ENCODE measurements at places on chromosomes 13 and 19.

- DNase-seq: peak; percentile 34
Measured at GRCh38 chr19:6667114-6667627, 2.8 kb downstream of the TNFSF14 start.

DNA sequence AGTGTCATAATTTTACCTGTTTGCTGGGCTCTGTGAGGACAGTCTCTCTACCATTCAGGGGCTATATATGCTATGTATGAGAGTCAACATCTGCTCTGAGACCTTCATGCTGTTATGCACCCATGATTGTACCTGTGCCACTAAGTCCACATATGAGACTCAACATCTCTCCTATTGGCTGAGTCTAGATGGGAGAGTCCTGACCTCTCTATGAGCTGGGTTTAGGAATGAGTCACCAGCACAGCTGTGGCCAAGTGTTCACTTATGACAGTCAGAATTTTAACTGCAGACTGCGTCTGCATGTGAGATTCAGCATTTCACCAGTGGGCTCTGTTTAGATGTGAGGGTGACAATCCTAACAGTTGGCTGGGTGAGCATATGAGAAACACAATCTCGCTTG lies 49.5 kb downstream of the ZNF729 start:
- no peak for DNase-seq

- no peak for DNase-seq
Measured at GRCh38 chr19:57465680-57466381, 8.9 kb upstream of the VN1R1 start.

DNA sequence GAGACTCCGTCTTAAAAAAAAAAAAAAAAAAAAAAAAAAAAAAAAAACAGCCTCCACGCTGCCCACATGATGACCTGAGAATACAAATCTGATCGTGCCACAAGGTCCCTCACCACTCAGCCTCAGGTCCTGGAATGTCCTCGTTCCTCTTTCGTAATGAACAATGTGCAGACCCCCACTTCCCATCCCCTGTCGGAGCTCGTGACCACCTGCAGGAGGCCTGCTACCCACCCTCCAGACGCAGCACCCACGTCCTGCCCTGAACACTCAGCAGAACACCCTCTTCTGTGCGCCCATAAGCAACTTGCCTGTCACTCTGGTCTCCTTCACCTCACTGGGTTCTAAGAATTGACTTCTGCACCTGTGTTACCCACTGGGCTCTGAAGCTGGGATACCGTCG lies 166.4 kb downstream of the KATNAL1 start:
- no peak for DNase-seq

DNA sequence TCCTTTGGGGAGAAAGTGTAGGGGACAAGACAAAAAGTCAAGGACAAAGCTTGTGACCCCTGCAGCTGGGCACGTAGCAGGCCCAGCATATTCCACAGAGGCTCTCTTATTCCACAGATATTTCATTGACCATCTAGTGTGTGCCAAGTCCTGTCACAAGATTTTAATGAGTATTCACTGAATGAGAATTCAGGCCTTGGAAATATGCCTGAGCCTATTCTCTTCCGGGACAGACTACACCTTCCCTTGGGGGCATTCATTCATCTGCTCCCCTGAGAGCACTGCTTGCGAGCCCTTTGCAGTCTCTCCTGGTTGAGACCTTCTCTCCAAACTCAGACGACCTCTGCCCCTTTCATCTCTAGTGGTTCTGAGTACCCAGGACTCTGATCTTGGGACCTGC lies 25.5 kb downstream of the ERICH6B start:
- no peak for DNase-seq

- DNase-seq: no peak
Measured at GRCh38 chr13:79228972-79229371, 177.1 kb downstream of the RBM26 start.

DNA sequence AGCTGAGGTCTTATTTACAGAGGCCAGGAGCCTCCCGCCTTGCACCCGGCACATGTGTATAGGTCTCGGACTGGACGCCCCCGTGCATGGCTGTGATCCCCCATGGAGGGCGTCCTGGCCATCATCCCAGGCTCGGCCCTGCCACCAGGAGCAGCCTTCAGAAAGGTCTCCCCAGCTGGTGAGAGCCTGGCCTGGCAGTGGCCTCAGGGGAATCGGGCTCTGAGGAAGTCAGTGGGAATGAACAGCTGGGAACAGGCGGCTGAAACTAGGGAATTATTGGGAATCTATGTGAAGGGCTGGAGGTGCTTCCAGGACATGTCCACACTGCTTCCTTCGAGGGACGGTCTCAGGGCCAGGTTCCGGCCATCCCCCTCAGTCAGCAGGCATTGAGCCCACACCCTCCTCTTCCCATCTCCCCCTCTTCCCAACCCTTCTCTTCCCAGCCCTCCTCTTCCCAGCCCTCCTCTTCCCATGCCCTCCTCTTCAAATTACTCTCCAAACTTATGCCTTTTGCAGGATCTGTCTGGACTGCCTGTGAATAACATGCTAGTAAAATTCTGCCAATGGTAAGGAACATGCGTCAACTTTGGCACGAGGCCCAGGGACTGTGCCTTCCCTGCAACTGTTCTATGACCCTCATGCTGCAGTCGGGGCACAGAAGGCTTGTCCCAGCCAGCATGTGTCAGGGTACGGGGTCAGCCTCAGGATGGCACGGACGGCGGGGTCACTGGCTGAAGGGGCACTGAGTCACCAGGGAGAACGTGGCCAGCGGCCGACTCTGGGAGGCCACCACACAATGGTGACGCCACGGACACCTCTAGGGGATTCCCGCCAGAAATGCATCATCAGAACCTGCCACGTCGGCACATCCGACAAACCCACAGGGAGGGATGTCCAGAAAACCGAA lies 24.2 kb upstream of the C13orf46 start:
- DNase-seq: no peak

GRCh38 chr13:60226507-60226906 lies 62.8 kb upstream of the DIAPH3 start:
- no peak for DNase-seq

DNA sequence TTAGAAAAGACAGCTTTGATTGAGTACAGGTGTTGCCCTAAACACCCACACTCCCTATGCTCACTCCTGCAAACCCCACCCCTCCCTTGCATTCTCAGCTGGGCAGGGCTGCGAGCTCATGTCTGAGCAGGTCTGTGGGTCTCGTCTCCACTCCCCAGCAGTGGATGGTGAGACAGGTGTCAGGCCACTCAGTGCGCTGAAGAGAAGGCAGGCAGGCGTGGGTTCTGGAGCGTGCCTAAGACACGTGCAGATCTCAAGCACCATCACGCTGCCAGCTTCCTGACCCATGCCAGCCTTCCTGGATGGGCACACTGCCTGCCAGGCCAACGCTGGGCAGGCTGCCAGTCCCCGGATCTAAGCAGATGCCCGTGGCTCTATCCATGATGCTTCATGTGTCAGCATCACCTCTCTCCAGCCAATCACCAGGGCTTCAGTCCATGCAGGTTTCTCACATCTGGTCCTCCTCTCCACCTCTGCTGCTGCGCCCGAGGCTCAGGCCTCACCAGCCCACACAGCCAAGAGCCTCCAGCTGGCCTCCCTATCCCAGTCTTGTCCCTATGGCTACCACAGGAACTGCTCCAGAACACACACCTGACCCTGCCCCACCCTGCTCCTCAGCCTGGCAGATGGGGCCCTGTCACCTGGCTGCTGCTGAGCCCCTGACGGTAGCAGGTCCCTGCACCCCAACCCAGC lies 42.6 kb downstream of the EPS15L1 start:
- no peak for DNase-seq

DNA sequence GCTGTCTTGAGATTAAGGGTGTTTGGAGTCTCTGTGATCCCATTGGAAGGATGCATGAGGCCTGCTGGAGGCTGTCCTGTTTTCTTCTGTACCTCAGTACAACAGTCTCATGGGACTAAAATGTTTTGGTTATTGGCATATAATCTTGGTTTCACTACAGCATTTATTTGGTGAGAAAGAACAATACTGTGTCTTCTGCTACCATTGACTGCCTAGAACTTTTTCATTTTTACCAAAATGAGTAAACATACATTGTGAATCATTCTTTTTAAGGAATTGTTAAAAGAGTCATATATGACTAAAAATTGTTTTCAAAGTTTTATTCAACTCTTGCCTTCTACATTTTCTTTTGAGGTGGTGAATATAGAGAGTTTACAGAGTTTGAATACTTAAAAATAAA lies 459.8 kb downstream of the GPC6 start:
- DNase-seq: no peak

DNA sequence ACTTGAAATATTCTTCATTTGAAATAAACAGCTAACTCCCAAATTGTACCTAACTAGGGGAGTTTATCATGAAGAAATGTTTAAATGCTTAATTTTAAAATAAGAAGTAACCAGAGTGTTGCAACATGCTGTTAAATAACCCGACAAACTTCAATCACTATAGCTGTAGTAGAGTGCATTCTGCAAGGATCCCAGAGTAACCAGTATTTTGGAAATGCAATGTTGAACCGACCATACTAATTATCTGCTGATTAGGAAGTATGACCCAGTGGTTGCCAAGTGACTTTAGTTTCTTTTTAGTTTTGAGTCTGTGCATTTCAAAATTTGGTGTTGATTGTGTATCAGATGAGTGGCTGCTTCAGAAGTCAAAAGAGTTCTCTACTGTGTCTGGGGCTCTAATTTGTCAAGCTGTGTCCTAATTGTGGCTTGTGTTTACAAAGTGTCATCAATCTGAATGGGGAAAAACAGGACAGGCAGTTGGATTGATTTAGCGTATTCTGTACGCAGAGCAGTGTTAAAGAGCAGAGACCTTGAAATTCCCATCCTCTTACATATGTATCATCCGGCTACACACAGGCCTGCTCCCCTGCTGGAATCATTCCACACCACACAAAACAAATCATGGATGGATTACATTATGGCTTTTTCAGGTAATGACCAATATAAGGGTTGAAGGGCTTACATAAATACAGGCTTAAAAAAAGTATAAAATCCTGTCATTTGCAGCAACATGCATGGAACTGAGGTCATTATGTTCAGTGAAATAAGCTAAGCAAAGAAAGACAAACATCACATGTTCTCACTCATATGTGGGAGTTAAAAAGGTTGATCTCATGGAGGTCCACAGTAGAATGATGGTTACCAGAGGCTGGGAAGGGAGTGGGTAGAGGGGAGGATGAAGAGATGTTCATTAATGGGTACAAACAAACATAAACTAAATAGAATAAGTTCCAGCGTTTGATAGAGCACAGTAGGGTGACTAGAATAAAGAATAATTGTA lies 351.5 kb downstream of the KLF12 start:
- no peak for DNase-seq

DNA sequence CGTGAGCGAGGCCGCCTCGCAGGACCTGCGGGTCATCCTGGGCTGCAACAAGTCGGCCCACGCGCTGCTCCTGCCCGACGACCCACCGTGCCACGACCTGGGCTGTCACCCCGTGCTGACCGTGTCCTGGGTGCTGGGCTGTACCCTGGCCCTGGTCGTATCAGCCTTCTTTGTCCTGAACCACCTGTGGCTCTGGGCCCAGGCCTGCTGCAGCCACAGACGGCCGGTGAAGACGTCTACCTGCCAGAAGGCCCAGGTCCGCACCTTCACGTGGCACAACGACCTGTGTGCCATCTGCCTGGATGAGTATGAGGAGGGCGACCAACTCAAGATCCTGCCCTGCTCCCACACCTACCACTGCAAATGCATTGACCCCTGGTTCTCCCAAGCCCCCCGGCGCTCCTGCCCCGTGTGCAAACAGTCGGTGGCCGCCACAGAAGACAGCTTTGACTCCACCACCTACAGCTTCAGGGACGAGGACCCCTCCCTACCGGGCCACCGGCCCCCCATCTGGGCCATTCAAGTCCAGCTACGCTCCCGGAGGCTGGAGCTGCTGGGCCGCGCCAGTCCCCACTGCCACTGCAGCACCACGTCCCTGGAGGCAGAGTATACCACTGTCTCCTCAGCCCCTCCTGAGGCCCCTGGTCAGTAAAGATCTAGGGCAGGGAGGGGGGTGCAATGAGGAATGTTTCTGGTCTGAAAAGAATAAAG lies 1.1 kb downstream of the ZNRF4 start:
- no peak for DNase-seq

- DNase-seq: no peak
Measured at GRCh38 chr19:38880882-38881609, 3.0 kb upstream of the RINL start.

GRCh38 chr13:94427313-94427953 lies 52.0 kb downstream of the DCT start:
- DNase-seq: no peak

DNA sequence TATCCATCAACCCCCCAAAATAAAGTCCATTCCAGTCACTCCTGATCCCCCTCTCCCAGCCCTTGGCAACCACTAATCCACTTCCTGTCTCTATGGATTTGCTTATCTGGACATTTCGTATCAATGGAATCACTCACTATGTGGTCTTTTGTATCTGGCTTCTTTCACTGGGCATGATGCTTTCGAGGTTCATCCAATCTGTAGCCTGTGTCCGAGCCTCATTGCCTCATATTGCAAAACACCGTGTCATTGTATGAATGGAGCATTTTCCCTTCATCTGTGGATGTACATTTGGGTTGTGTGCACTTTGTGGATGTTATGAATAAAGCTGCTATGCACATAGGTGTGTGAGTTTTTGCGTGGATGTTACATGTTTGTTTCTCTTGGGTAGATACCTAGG lies 1.4 kb upstream of the FZR1 start:
- no peak for DNase-seq

DNA sequence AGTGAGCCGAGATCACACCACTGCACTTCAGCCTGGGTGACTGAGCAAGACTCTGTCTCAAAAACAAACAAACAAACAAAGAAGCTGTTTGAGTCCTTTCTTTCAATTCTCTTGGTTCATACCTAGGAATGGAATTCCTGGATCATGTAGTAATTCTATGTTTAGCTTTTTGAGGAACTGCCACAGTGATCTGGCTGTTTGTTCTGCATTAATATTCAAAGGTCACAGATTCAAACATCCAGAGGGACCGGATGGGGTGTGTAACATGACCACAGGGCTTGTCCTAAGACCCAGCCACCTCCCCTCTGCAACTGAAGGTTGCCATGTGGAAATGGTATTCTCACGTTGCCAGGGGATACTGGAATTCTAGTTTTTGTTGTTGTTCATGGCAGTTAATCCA lies 10.2 kb downstream of the COLGALT1 start:
- no peak for DNase-seq

DNA sequence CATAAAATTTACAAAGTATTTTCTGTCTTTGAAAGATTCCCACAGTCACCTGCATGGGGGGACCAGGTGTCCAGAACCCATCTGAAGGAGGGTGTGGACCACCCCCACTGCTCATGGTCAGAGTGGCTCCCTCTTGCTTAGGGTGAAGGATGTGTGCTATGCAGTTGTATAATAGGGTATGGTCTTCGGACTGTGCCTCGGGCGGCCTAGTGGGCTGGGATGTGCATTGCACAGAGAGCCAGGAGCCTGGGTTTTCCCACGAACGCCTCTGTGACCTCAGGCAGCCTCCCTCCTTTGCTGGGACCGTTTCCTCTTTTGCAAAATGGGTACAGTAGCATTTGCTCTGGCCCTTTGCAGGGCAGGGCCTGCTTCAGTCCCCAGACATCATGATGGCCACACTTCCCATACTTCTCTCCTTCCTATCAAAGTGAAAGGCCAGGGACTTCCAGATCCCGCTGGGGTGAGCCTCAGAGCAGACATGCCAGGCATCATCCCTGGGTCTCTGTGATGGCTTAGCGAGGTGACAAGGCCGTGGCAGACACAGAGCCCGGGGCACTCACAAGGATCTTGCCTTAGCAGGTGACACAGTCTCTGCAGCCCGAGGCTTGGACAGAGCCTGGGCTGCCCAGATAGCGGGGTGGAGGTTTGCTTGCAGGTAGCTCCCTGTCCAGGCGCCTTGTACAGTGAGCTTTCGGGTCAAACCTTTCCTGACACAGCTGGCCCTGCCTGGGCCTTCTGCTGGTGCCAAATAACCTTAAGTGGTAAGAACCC lies 59.4 kb upstream of the ZNF536 start:
- no peak for DNase-seq

GRCh38 chr19:801030-801860 lies 4.0 kb downstream of the PTBP1 start:
- no peak for DNase-seq
